SK-N-DZ (cell line): ENCODE measurements at places on chromosomes 1 and 21.
A peak's percentile ranks its signal among the peaks of the same experiment; 100 is the strongest.

DNA sequence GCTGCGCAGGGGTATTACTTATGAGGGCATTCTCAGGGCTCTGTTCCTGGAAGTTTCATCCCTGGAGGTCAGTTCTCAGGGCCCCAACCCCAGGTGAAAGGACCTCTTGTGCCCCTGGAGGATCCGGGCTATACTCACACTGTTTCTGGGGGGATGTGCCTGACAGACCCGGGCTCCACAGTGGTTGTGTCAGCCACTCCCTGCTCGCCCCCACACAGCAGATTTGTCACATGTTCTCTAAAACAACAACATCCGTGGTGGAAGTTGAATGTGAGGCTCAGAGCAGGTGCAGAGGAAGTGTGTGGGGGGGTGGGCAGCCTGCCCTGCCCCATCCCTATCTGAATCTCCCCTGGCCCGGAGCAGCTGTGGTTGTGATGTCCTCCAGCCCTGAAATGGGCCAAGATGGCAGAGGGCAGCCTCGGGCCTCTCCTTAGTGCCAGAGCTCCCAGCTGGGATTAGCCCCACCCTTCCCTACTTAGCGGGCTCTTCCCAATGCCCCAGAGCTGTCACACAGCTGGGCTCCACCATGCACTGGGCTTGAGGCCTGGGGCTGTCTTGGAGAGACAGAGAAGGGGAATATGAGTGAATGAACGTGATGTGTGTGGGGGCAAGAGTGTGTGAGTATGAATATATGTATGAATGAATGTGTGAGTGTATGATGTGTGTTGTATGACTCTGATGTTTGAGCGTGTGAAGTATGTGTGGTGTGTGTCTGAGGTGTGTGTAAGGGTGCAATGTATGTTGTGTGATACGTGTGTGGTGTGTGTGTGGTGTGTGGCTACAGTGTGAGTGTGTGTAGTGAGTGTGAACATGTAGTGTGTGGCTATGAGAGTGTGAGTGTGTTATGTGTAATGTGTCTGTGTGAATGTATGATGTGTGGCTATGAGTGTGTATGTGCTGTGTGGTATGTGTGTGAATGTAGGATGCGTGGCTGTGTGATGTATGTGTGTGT lies 1.5 kb upstream of the FCMR start:
- DNase-seq, result no peak

GRCh38 chr1:245217853-245218608 lies 63.2 kb downstream of the KIF26B start:
- no peak for DNase-seq

DNA sequence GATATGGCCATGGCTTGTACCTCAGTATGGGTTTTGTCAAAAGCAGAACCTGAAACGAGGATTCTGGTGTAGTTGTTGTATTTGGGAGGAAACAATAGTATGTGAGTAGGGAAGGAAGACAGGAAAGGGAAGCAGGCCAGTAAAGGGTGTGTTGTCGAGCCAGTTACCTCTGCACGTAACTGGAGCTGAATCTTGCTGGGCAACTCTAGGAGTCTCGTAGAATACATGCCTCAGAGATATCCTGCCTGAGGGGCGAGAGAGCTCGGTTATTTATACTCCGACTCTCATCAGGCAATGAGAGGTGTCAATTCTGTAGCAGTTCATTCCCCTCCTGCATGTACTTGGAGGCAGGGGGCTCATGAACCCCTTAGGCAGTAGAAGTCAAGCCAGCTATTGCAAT lies 45.9 kb upstream of the KIF26B start:
- no peak for DNase-seq

DNA sequence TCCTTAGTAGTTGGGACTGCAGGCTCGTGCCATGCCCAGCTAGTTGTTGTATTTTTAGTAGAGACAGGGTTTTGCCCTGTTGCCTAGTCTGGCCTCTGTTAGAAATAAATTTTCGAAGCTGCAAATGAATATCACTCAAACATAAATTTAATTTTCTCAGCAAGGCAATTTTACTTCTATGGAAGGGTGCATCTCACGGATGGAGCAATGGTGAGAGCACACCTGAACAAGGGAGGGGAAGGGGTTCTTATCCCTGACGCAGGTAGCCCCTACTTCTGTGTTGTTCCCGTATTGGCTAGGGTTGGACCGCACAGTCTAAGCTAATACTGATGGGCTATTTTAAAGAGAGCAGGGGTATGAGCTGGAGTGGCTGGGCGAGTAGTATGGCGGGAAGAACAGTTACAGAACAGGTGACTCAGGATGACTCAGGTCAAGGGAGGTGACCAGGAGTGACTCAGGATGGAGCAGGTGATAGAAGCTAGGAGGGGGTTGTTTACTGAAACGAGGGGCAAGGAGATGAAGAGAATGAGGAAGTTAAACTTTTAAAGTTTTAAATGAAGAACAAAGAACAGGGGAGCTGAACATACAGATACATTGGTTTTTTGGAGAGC lies 7.5 kb downstream of the MDM4 start:
- no peak for DNase-seq

DNA sequence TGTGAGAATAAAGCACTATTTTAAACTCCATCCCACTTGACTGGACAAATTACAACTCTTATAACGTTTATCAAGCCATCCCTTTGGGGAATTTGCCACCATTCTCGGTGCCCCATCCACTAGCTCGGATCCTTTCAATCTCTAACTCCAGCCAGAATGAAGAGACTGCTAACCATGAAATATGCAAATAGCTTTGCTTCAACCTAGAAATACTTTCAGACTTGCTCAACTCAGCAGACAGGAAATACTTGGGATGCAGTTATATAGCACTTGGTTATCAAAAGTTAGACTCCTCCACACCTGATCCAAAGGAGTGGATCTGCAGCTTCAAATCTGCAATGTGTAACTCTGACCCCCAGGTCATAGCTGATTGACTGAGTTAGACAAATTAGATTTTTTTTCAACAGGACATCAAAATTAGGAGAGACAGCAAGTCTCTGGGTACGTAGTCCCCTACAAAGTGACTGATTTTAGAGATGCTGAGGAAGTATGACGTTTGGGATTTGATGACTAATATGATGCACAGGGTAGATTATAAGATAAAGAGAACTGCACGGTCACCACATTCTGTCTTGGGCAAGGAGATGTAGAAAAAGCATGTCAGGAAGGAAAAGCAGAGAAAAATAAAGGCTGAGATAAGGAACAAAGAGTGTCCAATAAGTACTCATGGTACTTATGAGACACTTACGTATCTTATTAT lies 496.0 kb downstream of the AGBL4 start:
- peak; percentile 95 for DNase-seq

DNA sequence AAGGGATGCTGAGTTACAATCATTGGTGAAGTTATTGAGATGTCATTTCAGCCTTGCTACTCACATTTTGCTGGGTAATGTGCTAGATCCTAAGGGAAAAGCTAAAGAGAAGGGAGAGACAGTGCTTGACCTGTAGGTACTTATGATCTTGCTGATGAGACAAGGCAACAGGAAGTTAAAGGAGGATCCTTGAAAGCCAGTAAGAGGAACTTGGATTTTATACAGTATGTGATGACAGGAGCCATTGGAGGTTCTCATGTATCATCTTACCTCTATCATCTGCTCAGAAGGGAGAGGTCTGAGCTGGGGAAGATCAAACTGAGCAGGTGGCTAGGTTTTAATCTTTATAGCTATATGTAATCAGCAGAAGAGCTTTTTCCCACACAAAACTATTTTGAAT lies 6.3 kb downstream of the APOBEC4 start:
- DNase-seq, result no peak

- no peak for DNase-seq
Measured at GRCh38 chr1:244150071-244150470, 99.0 kb downstream of the ZBTB18 start.

GRCh38 chr1:203306089-203306964 lies 1.0 kb downstream of the BTG2 start:
- DNase-seq, result no peak

DNA sequence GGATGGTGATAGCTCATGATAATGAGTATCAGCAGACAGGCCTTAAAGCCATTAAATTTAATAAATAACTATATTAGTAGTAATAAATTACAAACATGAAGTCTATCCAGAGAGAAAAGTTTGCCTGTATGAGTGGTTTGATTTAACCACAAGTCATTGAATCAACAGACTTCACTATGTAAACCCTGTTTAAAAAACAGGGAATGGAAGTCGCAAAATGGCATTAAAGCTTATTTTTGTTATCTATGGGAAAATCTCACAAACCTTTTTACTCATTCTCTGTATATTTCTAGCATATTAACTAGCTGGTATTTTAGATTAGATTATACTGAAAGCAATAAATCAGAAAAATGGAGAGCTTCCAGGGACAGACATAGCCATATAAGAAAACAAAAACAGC lies 45.3 kb downstream of the SASS6 start:
- DNase-seq, result no peak

- DNase-seq, result peak; percentile 6
Measured at GRCh38 chr1:184622136-184622823, 132.4 kb downstream of the EDEM3 start.

- peak; percentile 33 for DNase-seq
Measured at GRCh38 chr21:36630485-36631206, 68.3 kb upstream of the SIM2 start.

DNA sequence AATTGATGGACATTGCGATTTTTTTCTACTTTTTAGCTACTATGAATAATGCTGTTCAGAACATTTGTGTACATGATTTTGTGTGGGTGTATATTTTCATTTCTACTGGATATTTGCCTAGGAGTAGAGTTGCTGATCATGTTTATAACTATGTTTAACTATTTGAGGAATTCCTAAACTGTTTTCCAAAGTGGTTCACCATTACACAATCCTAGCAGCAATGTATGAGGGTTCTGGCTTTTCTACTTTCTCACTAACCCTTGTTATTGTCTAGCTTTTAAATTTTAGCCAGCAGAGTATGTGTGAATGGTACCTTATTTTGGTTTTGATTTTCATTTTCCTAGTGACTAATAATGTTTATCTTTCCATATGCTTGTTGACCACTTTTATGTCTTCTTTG lies 86.2 kb downstream of the ATG4C start:
- no peak for DNase-seq

GRCh38 chr1:168161459-168161858 lies 17.3 kb upstream of the TIPRL start:
- DNase-seq, result no peak

- DNase-seq, result no peak
Measured at GRCh38 chr1:67514786-67515185, 84.6 kb upstream of the SERBP1 start.

GRCh38 chr1:243575070-243575469 lies 275.0 kb downstream of the AKT3 start:
- DNase-seq, result no peak

- DNase-seq, result no peak
Measured at GRCh38 chr1:232477728-232478127, 152.2 kb downstream of the SIPA1L2 start.

- DNase-seq, result no peak
Measured at GRCh38 chr1:168300626-168301025, 19.9 kb downstream of the TBX19 start.

DNA sequence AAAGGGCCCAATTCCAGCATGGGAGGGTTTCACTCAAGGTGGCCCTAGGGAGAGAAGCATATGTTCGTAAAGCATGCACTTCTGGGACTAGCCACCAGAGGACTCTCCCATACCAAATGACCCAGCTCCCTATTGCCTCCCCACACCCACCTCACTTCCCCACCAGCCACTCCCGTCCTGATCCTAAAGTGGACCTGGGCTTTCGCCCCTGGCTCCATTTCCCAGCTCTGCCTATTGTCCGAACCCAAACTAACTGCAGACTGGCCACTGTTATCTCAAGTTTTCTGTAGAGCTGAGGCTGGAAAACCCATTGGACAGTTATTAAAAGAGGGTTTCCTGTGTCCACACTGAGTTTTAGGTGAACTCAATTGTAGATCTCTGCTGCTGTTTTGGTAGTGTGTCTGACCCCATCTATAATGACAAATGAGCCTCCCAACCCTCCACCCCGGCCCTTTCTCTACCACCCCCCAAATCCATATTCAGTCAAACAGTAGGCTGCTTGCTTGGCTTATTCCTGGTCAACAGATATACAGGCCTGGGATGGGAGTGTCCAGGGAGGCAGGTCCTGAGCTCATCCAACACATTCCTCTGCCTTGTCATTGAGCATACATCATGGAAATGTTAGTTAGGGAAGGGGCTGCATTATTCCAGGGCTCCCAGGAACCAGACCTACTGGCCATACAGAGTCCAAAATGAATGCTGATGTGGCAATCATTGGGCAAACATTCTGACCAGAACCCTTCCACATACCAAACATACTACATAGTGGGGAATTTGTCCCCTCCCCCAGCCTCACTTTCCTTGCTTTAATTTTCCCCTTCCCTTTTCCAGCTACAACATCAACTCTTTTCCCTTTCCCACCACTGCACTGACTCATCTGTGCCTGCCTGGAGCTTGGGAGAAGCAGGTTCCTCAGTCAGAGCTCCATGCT lies 59.2 kb downstream of the ABCA4 start:
- peak; percentile 66 for DNase-seq

DNA sequence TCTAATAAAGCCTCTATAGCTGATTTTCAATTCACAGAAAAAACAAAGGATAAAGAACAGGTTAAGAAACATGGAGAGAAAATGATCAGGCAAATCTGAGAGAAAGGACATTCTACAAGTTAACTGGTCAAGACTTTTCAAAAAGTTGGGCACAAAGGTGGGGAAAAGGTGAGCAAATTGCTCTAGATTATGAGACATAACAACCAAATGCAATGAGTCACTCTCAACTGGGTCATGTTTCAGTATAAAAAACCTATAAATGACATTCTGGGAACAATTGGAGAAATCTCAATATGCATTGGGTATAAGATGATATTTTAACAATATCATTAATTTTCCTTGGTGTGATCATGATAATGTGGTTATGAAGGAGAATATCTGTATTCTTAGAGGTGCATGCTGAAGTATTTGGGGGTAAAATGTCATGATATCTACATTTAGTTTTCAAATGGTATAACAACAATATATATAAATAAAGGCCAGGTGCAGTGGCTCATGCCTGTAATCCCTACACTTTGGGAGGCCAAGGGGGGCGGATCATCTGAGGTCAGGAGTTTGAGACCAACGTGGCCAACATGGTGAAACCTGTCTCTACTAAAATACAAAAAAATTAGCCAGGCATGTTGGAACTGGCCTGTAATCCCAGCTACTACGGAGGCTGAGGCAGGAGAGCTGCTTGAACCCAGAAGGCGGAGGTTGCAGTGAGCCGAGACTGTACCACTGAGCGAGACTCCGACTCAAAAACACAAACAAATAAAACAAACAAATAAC lies 27.0 kb downstream of the ANKRD13C start:
- no peak for DNase-seq

GRCh38 chr1:17680308-17680707 lies 74.8 kb upstream of the ACTL8 start:
- DNase-seq, result no peak

- no peak for DNase-seq
Measured at GRCh38 chr1:90509225-90510048, 207.7 kb downstream of the BARHL2 start.

GRCh38 chr1:152110365-152110859 lies 4.8 kb downstream of the TCHH start:
- DNase-seq, result peak; percentile 69

- no peak for DNase-seq
Measured at GRCh38 chr1:89973471-89974127, 21.3 kb upstream of the ZNF326 start.

- no peak for DNase-seq
Measured at GRCh38 chr1:150881331-150882070, 5.1 kb upstream of the ARNT start.
